ENCODE measurements at places on chromosomes 16 and 17.

GRCh38 chr17:40915199-40915661 is 22.2 kb downstream of the KRT23 start:
- H3K4me3 ChIP-seq = no peak overlapping the region
- no peaks in the 10 kb centered on the region for H3K36me3 ChIP-seq
- no peaks in the 10 kb centered on the region for H3K27me3 ChIP-seq

GRCh38 chr16:26594666-26595065 is 472.1 kb upstream of the C16orf82 start:
- no peaks in the 10 kb centered on the region for H3K27me3 ChIP-seq
- no peak for DNase-seq
- H3K27ac ChIP-seq = no peak overlapping the region
- H3K4me1 ChIP-seq = no peaks in the 10 kb centered on the region

GRCh38 chr17:73227379-73227778 is 34.3 kb downstream of the CPSF4L start:
- H3K27me3 ChIP-seq = no peaks in the 10 kb centered on the region
- peaks cover 14% of the 10 kb centered on the region for H3K4me1 ChIP-seq
- no peak overlapping the region for H3K27ac ChIP-seq
- no peak for DNase-seq
- H3K36me3 ChIP-seq = no peaks in the 10 kb centered on the region

DNA sequence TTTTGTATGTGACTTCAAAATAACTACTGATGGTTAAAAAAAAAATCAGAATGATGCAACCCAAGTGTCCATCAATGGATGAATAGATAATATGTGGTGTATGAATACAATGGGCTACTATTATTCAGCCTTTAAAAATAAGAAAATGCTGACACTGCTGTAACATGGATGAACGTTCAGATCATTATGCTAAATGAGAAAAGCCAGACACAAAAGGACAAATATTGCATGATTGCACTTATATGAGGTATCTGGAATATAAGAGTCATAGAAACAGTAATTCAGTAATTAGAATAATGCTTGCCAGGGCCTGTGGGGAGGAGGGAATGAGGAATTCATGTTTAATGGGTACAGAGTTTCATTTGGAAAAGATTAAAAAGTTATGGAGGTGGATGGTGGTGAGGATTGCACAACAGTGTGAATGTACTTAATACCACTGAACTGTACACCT is 25.4 kb downstream of the TENT4B start:
- no peaks in the 10 kb centered on the region for H3K27me3 ChIP-seq
- no peaks in the 10 kb centered on the region for H3K36me3 ChIP-seq
- no peak overlapping the region for H3K4me3 ChIP-seq
- peaks cover 2% of the 10 kb centered on the region for H3K4me1 ChIP-seq

DNA sequence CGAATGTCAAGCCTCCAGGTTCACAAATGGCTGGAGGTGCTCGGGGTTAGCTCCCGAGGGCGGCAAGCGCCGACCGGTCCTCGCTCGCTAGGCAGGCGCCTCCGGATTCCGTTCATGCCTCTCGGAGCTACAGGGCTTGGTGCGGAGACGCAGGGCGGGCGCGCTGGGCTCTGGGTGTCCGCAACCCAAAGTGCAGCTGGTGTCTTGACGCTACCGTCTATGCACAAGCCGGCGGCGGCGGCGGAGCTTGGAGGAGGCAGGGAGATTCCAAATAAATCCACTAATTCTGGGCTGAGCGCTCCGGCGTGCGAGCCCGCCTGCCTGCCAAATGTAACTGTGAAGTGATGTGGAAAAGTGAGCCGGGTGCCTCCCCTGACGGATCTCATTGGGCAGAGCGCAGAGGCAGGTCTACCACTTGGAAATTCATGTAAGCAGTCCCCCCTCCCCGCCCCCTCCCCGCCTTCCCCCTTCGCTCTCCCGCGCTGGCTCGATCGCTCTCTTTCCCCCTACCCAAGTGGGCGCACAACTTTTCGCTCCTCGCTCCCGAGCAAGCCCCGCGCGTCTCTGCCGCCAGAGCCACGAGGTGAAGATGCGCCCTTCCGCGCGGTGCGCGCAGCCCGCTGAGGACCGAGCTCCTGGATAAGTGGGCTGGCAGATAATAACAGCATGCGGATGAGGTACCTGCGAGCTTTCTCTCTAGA is at the start of gene CDH8:
TSS of gene CDH8 (minus strand) at position 338 of the 701 bp plus-strand sequence. CDS start 15,035 bp downstream, outside the sequence.
- peaks cover 3% of the 10 kb centered on the region for H3K27me3 ChIP-seq
- H3K27ac ChIP-seq = no peak within 1 kb of the TSS
- no peak within 1 kb of the TSS for H3K4me3 ChIP-seq

DNA sequence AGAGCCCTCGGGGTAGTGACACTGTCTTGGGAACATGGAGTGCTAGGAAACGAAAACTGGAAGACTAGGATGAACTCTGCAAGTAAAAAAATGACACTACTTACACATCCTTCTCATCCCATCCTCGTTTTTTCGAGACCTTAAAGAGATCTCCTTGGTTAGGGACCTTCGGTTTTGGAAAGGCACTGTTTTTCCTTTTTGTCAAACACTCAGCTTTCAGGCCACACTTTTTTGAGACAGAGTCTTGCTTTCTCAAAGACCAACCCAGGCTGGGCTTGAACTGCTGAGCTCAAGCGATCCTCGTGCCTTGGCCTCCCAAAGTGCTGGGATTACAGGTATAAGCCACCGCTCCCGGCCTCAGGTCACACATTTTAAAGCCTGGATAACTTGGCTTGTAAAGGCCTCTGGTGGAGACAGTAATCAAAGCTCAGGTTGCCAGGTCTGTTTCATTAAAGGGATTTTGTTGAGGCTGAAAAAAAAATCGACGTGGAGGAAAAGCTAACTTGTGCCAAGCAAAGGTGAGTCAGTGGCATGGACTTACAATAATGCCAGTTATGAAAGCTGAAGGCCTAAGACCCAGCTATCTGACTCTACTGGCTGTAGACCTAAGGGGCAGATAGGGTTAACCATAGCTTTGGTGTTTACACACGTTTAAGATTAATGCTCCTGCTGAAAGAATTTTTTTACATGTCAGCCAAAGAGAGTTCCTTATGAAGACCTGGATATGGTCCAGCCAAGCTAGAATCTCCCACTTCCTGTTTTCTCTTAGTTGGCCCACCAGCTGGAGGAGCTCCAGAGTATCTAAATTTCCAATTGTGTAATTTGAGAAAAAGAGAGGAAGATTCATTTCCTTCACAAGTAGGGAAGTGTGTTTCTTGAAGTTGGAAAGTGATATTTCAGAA is 823 bp downstream of the NBR1 start:
- peak overlapping the region; percentile 96 for H3K27ac ChIP-seq
- H3K36me3 ChIP-seq = peaks cover 2% of the 10 kb centered on the region
- H3K4me1 ChIP-seq = peaks cover 34% of the 10 kb centered on the region
- no peaks in the 10 kb centered on the region for H3K27me3 ChIP-seq
- peak overlapping the region; percentile 75 for H3K4me3 ChIP-seq
- peak; percentile 38 for DNase-seq

DNA sequence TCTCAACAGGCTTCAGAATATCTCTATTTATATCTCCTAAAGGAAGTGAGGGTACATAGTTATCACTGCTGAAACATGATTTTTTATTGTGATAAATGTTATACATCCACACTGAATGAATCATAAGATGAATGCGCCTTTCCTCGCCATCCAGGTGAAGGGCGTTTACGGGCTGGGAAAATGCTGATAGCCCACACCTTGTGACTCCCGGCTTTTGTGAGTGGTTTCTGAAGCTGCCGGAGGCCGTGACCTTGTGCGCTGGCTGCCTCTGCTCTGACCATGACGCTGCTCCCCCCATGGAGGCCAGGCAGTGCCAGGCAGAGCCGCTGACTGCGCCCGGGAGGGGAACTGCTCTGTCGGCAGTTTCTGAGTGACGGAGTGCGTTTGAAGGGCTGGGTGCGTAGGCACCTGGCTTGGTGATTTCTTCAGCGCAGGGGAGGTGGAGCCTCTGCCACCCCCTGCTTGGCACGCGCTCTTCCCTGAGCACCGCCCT is 97.2 kb downstream of the RAP1GAP2 start:
- H3K4me3 ChIP-seq = no peak overlapping the region
- H3K4me1 ChIP-seq = no peaks in the 10 kb centered on the region
- DNase-seq = no peak
- no peak overlapping the region for H3K27ac ChIP-seq
- no peaks in the 10 kb centered on the region for H3K36me3 ChIP-seq
- no peaks in the 10 kb centered on the region for H3K27me3 ChIP-seq

DNA sequence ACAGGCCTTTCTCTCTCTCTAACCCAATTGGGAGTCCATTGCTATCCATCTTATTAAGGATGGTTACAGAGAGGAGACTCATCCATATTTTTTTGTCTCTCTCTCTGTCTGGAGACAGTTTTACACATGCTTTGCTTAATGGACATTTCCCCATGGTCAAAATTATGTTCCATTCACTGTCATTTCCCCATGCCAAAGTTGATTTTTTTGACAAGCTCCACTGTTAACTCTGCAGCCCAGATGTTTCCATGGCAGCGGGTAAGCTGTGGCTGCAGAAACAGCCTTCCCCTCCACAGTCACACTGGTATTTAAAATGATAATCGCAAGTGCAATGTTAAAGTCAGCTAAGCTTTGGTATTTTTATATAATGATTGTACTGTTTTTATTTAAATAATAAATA is 63.9 kb upstream of the HLF start:
- no peaks in the 10 kb centered on the region for H3K4me1 ChIP-seq
- no peak overlapping the region for H3K27ac ChIP-seq
- H3K4me3 ChIP-seq = no peak overlapping the region
- DNase-seq = no peak
- no peaks in the 10 kb centered on the region for H3K27me3 ChIP-seq
- no peaks in the 10 kb centered on the region for H3K36me3 ChIP-seq

DNA sequence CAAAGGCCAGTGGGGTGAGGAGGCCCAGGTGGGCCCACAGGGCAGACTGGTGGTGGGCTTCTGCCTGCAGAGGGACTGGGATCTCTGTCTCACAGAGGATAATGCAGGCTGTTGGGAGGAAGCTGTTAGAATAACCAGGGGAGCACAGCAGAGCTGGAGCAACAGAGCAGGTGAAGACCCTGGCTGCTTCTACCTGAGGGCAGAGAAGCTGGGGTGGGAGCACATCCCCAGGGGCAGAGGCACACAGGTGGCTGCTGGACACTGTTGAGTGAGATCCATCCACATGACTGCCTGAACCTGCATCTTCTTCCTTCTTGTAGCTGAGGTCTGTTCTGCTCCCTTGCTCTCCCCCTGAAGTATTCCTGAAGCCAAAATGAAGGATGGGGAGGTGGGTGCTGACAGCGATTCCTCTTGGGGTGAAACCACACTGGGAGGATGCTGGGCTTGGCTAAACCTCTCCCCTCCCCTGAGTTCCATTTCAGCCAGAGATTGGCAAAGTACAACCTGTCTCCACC is 1725.0 kb downstream of the TP53TG3F start:
- H3K4me3 ChIP-seq = no peak overlapping the region
- no peaks in the 10 kb centered on the region for H3K36me3 ChIP-seq
- no peak overlapping the region for H3K27ac ChIP-seq
- H3K27me3 ChIP-seq = no peaks in the 10 kb centered on the region
- no peaks in the 10 kb centered on the region for H3K4me1 ChIP-seq

- H3K4me1 ChIP-seq = peaks cover 22% of the 10 kb centered on the region
- H3K36me3 ChIP-seq = no peaks in the 10 kb centered on the region
- H3K4me3 ChIP-seq = no peak overlapping the region
These were observed 21.3 kb downstream of the RAI1 start for GRCh38 chr17:17702449-17703139.

- no peak overlapping the region for H3K27ac ChIP-seq
- no peaks in the 10 kb centered on the region for H3K36me3 ChIP-seq
- no peaks in the 10 kb centered on the region for H3K27me3 ChIP-seq
- DNase-seq = no peak
These were observed 4.0 kb upstream of the CLEC10A start for GRCh38 chr17:7084088-7084487.
